Activated B cell treated with CpG ODN at 0.5 μM for 24 hours (primary cell): ENCODE measurements at places on chromosomes 6 and 20.

DNA sequence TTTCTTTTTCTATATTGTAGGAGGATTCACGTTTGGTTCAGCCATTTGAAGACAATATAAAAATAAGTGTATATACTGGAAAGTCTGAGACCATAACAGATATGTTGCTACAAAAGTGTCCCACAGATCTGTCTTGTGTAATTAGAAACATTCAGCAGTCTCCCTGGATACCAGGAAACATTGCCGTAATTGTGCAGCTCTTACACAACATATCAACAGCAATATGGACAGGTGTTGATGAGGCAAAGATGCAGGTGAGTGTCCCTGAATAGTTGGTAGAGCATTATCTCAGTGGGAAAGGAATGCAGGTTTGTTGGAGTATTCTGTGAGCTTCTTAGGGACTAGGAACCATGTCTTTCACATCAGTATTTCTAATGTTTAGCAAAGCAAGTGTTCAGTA lies 18.3 kb upstream of the ADGRF4 start:
- DNase-seq: no peak

- no peak for DNase-seq
Observed at GRCh38 chr6:16950302-16950701, 151.5 kb upstream of the STMND1 start.

DNA sequence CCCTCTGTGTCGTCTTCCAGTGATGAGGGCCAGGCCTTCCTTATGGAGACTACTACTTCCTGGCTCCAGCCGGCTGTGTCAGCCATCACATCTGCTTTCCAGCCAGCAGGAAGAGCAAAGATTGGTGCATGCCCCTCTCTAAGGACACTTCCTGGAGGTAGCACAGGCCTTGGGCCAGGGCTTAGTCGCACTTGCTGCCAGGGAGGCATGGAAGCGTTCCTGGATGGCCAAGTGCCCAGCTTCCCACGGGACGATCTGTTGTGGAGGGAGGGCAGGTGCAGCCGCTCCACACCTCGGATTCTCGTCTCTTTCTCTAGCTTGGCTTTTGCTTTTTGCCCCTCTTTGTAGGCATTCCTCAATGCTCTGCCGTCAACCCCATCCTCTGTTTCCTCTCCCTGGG lies 11.9 kb downstream of the ERMARD start:
- no peak for DNase-seq

DNA sequence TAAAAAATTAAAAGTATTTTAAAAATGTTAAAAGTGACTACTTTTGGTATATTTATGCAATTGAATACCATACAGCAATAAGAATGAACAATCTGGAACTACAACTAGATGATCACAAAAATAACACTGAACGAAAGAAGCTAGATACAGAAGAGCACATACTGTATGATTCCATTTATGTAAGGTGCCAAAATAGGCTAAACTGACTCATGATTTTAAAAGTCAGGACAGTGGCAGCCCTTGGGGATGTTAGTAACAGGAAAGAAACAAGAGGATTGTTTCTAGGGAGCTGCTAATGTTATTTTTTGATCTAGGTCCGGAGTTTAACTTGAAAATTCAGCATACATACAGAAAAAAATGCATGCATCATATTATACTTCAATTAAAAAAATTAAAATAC lies 42.3 kb downstream of the KIF13A start:
- no peak for DNase-seq

GRCh38 chr6:4055420-4056041 lies 23.4 kb downstream of the FAM217A start:
- no peak for DNase-seq

DNA sequence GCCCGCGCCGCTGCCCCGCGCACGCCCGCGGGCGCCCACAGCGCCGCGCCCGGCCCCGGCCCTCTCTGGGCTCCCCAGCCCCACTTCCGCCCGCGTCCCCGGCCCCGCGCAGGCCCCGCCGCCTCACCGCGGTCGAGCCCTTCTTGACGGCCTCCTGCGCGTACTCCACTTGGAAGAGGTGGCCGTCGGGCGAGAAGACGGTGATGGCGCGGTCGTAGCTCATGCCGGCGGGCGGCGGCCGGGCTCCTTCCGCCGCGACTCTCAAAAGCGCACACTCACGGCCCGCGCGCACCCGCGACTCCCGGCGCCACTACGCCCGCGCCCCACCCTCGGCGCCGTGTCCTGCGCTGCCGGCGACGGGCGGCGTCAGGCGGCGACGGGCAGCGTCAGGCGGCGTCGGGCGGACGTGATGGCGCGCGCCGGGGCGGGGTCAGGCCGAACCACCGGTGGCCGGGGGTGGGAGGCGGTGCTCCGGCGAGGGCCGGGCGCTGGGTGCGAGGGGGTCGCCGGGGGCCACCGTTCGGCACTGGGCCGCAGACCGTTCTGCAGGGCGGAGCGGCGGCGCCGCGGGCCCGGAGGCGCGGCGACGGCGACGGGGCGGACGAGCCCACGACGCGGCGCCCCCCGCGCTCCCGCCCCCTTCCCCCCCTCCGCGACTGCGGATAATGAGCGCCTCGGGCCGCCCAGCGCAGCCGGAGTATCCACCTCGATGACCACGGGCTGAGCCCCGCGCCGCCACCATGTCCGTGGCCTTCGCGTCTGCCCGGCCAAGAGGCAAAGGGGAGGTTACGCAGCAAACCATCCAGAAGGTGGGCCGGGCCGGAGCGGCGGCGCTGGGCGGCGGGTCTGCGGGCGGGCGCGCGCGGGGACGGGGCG lies at the start of the genes PSMA7 and SS18L1:
PSMA7 (minus strand) TSS at position 314 of the 876 bp plus-strand sequence; CDS start at position 223, 91 bp downstream.
SS18L1 (plus strand) TSS at position 689 of the 876 bp plus-strand sequence; CDS start at position 741, 52 bp downstream.
- peak; percentile 88 for DNase-seq

GRCh38 chr20:49661560-49662329 lies 51.9 kb downstream of the B4GALT5 start:
- DNase-seq: no peak
